ENCODE measurements at places on chromosomes 2 and 18.

GRCh38 chr2:99079226-99079625, 62.3 kb upstream of the C2orf15 start:
- no peak for DNase-seq

DNA sequence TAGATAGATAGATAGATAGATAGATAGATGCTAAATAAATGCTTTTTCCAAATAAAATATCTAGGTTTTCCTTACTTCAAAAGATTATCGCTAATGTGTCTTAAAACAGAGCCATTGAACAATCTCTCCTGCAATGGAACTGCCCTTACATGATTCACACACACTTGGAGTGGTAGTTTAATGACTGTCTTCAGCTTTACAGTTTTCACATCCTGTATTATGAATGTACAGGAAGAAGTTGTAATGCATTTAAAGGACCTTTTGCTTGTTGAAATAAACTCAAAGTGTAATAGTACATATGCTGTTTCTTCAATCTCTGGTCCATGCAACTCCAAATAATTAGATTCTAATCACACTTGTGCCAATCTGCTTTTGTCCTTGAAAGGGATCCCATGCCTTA, 797.6 kb upstream of the CDH2 start:
- no peak for DNase-seq

DNA sequence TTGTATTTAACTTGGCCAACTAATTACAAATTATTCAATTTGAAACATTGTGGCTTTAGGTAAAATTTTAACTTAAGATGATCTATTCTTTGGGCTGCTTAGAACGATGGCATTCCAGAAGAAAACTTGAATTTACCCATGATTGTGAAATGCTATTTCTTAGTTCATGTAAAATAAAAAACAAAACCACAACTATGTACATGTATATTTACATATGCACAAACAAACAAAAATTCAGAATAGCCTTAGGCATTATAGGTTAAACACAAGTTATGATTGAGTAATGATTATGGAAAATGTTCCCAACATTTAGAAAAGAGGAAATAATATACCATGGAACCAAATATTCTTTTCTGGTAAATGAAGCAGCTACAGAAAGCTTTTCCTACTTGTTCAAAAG, 3.5 kb upstream of the SMCHD1 start:
- DNase-seq, result no peak

DNA sequence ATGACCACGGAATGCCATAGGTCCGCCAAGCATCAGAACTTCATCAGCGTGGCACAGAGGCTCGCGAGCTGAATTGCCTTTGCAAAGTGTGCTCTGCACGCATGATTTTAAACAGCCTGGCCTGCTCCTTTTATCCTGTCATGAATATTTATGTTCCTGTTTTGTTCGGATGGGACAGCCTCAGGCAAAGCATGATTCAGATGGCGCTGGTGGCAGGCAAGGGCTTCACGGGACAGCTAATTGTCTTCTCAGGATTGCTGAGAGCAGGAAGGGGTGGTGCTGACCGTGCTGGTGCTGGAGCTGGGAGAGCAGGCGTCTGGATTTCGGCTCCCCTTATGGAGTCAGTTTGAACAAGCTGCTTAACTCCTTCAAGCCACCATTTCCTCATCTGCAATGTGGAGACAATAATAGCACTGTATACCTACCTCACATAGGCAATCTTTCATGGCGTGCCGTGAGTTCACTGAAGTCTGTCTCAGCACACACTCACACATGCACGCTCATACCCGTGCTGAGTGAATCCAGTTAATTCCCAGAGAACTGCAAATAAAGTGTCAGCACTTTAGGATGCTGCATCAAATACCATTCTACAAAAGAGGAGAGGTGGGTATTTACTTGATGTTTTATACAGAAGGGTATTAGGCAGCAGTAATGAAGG, 79.7 kb upstream of the APCDD1 start:
- no peak for DNase-seq

DNA sequence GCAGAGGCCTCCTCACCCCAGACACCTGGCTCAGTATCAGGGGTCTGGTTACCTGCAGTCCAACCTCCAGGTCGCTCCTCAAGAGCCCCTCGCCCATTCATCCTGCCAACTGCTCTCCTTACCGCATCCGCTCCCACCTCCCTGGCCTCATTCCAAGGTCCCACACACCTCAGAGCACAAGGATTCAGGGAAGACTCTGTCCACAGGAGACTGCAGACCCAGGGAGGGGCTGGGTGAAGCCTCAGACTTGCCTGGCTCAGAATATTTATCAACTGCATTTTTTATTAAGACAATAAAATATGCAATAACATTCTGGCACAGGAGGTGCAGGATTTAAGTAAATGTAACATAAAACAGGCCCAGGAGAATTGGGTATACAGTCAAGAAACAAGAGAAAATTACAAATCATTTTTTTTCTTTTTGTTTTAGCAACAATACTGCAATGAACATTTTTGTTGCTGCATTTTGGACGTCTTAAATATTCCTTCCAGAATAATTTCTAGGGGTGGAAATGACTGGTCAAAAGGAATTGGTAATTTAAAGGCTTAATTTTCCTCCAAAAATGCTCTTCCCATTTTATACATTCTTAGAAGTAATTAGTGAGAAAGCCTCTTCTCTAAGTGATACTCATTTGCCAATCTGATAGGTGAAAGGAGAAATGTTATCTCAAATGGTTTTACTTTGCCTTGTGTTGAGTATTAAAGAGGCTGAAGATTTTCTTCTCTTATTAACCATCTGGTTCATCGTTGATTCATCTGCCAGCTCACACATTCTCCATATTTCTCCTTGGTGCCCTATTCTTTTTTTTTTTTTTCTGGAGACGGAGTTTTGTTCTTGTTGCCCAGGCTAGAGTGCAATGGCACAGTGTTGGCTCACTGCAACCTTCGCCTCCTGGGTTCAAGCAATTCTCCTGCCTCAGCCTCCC, 42.5 kb downstream of the TEX44 start:
- no peak for DNase-seq

DNA sequence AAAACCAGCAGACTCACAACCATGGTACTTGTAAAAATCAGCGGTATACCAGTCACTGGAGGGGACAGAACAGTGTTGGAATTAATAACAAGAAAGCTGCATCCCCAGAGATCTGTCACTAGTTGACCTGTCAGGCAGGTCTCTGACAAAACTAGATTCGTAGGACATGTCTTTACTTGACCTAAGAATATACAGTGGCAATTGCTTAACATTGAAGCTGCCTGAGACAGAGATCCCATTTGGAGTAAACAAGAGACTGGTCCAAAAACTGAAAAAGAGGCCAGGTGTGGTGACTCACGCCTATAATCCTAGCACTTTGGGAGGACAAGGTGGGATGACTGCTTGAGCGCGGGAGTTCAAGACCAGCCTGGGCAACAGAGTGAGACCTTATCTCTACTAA, 7.2 kb upstream of the SS18 start:
- no peak for DNase-seq

DNA sequence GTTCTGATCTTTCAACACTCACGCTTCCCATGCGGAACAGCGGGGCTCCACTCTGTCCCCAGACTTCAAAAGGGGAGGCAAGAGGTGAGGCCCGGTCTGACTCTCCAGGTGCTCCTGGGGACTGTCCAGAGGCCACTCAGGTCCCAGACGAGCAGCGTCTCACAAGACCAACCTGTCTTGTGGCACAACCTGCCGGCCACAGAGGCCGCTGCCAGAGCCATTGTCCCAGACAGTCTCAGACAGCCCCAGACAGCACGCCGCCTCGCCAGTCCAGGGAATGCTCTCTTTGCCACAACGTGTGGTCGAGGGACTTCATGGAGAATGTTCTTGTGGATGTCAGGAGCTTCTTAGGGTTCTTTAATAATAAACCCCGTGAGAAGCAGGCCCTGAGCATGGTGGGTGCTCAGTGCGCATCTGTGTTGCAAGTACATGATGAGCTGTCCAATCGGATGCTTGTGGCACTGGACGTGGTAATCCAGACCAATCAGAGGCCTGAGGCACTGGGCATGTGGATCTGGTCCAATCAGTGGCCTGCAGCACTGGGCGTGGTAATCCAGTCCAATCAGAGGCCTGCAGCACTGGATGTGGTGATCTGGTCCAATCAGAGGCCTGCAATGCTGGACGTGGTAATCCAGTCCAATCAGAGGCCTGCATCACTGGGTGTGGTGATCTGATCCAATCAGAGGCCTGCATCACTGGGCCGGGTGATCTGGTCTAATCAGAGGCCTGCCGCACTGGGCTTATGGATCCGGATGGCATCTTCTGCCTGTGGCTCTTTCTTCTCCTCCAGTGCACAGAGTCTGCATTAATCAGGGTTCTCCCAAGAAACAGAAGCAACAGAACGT, 76.4 kb downstream of the TMEM18 start:
- DNase-seq, result no peak

DNA sequence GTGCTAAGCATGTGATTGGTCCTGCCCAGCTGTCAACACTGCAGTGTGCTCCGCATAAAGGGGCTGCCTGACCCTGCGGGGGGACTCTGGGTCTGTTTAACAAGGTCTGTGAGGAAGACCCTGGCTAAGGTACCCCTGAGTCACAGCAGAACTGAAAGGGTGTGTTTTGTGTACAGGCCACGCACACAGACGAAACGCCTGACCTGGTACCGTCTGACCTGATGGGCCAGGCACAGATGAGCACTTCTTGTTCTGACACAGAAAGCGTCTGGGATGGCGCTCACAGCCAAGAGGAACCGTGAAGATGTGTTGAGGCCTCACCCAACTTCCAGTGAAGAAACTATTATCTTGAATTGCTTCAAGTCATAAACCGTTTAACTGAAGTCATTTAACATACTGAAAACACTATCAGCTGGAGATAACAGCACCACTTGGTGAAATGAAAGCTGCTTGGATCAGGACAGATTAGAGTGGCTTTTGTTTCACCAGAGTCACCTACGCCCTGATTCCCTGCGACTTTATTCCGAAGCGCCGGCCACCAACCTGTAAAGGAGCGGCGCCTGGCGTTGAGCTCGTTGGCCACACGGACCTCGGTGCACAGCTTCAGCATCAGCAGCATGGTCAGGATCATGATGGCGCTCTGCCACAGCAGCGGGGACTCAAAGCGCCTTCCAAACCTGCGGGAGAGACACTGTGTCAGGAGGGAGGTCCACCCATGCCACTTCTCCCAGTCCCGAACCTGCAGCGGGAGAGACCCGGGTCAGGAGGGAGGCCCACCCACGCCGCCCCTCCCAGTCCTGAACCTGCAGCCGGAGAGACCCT, 8.5 kb downstream of the SLC66A2 start:
- no peak for DNase-seq

DNA sequence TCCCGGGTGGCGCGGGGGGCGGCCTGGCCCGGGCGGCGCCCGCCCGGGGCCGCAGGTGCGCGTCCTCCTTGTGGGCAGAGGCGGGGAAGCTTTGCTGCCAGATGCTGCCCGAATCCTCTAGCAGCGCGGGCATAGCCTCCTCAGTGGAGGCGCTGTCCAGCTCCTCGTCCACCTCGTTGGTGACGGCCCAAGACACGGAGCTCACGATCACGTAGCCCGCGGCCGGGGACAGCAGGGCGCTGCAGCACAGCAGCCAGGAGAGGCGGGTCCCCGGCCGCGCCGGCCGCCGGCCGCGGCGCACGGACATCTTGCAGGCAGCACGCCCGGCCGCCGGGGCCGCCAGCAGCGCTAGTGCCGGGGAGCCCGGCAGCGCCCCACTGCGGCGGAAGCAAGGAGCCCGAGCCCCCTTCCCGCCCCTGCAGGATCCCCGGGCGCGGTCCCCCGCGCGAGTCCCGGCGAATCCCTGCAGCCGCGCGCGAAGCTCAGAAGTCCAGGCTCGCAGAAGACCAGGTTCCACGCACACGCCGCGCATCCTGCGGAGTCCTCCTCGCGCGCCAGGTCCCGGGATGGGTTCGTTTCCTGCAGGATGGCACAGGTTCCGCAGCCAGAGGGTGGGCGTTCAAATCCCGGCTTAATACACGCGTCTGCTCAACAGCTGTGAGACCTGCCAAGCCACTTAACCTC, at the start of gene CREG2:
TSS of gene CREG2 (minus strand) at position 353 of the 684 bp plus-strand sequence. CDS start at position 307, 46 bp downstream.
- DNase-seq, result peak; percentile 36

DNA sequence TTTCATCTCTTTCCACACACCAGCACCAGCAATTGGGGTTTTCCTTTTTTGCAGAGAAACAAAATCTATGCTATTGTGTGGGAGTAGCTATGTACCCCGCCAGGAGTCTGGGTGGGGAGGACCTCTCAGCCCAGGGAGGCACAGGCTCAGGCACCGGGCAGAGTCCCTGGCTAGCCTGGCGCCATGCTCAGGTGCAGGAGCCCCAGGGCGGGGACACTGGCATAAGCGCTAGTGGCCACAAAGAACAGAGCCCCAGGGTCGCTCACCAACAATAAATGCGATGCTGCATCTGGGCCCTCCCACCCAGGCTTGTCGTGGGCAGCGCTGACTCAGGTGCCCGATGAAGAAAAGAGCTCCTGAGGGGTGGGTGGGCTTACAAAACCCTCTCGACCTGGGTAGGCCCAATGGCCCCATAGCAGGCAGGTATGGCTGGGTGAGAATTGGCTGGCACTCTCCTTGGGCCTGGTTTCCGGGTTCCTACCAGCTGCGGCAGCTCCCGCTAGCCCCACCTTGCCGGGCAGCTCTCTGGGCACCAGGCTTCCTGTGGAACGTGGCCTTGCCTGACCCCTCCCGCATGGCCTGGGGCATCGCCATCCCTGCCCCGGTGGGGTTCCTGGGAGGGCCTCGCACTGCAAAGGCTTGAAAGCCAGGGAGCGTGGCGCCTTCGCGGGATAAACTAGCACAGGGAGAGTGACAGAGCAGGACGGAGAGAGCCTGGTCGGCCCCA, 31.8 kb upstream of the COL6A3 start:
- DNase-seq, result no peak

DNA sequence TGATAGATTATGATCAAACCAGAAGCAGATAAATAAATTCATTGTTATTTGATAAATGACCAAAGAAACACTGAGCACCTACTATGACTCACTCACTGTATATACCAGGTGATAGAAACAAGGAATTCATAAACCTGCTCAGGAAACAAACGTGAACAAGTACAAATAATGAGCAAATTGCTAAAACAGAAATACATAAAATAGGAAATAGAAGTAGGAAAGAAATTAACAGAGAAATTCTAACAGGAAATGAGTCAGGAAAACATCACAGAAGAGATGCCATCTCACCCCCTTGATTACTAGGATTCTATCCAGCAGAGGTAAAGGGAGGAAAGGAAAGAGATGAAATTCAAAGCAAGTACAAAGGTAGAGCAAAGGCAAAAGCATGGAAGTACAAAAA, 31.3 kb downstream of the EXOC6B start:
- no peak for DNase-seq

Measured in activated gamma-delta T cell treated with Interleukin-2 at 50 U/mL for 16 hours (primary cell).